ENCODE measurements at places on chromosomes 5 and 9.

GRCh38 chr5:18745042-18745987 lies 1111.1 kb downstream of the TAF11L14 start:
- no peak for DNase-seq

DNA sequence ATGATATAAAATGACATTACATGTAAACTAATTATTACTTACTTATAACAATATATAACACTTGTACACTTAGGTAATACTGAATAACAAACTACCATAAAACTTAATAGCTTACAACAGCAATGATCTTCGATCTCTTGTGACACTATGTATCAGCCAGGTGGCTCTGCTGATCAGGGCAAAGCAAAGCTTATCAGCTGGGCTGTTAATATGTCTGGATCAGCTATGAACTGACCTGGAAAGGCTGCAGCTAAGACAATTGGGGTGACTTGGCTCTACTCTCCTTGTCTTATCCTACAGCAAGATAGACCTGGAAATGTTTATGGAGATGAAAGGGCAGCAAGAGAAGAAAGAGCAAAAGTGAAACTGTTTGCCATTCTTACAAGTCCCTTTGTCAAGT lies 511.3 kb downstream of the TLR4 start:
- no peak for DNase-seq

DNA sequence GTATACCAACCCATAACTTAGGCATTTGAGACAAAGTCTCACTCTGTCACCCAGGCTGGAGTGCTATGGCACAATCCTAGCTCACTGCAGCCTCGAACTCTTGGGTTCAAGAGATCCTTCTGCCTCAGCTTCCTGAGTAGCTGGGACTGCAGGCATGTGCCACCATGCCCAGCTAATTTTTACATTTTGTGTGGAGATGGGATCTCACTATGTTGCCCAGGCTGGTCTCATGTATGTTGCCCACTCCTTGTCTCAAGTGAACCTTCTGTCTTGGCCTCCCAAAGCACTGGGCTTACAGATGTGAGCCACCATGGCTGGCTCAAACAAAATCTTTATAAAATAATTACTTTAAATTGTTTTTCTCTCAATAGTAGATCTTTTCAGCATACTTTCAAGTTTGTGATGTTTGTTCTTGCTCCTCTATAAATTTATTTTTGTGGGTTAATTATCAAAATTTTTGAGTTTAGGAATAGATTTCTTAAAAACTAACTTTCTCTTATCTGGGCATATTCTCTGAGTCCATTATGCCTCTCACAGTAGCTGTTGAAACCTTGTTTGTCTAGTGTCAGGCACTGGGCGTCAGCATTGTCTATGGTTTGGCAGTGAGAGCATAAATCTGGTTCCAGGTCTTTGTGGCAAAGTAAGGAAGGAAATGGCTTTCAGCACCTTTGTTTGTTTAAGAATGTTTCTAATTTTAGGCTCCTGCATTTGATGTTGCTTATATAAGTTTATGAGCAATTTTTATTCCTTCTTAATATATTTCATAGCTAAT lies 38.7 kb downstream of the NLN start:
- DNase-seq, result peak; percentile 26

DNA sequence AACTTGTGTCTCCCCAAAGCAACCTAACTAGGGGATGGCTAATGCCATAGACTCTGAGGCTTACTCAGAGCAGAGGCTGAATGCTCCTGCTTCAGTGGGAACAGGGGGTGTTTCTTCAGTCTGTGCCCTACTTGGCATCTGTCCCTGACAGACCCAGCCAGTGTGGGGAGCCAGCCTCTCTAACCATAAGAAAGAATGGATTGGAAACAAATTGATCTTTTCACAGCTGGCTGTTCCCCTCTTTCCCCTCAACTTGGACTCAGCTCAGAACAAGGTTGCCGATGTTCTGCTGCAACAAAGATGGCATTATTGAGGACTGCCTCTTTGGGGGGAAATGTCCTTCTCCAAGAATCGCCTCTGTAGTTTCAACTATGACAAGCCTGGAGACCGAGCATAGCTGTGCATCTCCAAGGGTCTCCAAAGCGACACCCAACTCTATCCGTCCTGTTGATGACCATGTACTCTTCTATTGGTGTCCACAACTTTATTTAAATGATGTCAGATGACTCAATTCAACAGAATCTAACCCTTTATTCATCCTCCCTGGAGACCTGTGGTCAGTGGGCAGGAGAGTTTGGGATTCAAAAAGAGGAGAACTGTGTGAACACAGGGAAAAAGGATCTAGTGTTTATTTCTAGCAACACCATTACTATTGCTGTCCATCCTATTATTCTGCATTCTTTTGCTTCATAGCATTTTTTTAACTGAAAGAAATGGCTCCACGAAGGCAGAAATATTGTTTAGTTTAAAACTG lies 24.7 kb upstream of the TNC start:
- DNase-seq, result no peak

GRCh38 chr5:56608217-56608925 lies 207.0 kb upstream of the MAP3K1 start:
- no peak for DNase-seq

GRCh38 chr5:30839956-30840355 lies 353.5 kb upstream of the CDH6 start:
- no peak for DNase-seq

- DNase-seq, result no peak
These were observed 26.6 kb downstream of the RAB24 start for GRCh38 chr5:177276886-177277285.

DNA sequence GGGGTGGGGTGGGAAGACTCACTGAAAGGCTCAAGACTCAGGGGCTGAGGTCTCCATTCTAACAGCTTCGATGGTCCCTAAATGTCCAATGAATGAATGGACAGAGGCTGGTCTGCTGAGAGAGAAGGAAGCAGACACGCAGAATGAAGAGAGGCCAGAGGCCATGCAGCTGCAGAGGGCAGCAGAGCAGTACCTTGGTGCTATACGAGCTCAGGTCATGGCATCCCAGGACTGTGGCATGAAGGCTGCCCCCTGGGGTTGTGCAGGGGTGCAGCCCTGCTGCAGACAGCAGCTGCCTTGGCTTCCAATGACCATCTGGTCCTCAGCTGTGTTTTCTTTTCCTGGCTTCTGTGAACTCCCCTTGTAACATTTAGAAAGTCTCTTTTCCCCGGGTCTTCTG lies 15.2 kb upstream of the CORO2A start:
- no peak for DNase-seq

GRCh38 chr5:74952406-74952805 lies 86.2 kb upstream of the FAM169A start:
- DNase-seq, result no peak

DNA sequence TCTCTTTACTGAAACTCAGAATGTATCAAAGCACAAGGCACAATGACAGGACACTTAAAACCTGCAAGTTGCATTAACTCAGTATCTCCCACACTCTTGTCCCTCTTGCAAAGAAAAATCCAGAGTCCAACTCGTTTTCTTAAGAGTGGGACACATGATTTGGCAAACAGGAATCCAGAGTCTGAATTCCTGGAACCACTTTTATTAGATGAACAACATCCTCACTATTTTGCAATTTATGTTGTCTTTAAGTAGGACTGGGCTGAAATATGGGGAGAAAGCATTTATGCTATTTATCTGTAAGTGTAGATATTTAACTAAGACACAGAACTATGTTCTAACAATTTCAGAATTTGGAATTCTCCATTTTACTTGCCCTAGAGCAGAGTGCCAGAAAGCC lies 69.1 kb downstream of the ABCA1 start:
- no peak for DNase-seq

DNA sequence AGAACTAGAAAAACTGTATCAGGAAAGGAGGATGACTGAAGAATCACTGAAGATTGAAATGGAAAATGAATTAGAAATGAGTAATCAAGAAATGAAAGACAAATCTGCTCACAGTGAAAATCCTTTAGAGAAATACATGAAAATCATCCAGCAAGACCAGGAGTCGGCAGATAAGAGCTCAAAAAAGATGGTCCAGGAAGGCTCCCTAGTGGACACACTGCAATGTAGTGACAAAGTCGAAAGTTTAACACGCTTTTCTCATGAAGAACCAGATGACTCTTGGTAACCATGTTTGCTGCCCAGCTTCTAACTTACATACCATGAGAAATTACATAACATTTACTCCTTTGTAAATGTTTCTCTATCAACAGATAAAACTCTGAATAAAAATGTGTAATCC lies 37.1 kb downstream of the CPLANE1 start:
- no peak for DNase-seq

DNA sequence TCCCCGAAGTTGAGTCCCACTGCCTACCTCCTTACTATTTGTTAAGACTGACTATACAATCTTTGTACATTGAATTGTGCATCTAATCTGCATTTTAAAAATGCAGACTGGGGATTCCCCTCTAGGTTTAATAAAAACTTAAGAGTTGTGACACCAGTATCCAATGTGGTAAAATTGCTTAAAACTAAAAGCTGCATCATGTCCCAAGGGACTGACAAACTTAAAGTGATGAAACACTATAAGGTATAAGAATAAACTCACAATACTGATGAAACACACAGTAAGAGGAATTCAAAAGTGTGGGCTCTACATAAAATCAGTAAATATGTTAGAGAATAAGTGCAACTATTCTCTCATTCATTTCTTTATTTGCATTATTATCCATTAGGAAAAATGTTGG lies 1905.1 kb downstream of the MAT2B start:
- DNase-seq, result no peak

DNA sequence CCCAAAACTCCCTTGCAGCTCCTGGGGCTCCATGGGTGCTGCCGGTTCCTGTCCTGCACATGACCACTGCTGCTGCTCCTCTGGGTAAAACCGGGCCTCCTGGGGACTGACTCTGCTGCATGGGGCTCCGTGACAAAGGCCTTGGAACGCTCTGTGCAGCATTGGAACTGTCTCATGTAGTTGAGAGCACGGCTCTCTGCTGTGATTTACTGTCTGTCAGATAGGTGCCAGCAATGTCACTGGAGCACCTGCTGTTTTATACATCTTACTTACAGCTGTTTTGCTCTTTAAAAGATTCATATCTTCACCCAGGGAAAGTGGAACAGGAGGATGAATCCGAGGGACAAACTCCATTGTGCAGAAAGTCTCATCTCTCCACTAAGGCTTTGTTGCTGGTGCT lies 138.1 kb downstream of the YIPF5 start:
- DNase-seq, result no peak

DNA sequence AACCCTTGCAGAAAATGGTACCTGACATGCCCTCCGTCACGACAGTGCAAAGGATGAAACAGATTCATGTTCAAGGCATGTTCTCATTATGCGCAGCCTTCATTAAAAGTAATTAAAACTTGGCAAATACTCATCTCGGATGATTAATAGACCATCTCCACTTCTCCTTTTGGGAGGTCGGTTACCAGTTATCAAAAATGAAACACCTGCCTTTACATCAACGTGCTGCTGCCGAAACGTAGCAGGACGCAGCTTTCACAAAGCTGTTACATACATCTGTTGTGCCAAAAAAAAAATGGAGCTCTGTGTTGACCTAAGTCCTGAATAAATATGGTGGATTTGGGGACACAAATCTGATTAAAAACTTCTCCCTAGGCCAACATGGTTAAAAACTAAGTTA lies 75.7 kb downstream of the PTCH1 start:
- no peak for DNase-seq

DNA sequence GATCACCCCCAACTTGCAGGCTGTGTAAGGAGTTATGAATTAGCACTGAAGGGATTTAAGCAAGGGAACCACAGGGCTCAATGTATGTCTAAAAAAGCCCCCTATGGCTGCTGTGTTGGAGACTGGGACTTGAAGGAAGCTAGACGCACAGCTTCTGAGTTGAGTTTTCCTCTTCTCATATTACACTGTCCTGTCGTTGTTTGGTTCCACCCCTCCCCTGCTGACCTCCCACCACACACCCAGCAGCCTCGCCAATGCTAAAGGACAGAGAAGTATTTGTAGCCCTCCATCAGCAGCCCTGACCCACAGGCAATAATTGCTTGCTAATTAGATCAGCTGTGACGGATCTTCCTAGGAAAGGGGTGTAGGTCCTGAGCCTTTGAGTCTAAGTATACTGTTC lies 15.1 kb upstream of the CARTPT start:
- DNase-seq, result no peak

DNA sequence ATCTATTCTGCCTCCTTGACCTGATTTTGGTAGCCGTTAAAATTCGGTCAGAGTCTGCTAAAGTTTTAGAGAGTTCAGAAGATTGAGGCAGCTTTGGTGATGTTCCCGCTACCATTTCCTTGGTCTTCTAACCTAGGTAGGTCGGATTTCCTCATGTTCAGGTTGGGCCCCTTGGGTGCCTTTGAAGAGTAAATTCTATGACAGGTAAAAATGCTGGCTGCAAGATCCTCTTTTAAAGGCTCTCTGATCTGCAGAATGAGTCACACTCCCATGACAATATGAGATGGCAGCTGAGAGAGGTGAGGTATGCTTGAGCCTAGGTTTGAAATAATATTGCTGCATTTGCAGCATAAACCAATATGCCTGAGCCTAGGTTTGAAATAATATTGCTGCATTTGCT lies 198.9 kb downstream of the TSSK1B start:
- no peak for DNase-seq

DNA sequence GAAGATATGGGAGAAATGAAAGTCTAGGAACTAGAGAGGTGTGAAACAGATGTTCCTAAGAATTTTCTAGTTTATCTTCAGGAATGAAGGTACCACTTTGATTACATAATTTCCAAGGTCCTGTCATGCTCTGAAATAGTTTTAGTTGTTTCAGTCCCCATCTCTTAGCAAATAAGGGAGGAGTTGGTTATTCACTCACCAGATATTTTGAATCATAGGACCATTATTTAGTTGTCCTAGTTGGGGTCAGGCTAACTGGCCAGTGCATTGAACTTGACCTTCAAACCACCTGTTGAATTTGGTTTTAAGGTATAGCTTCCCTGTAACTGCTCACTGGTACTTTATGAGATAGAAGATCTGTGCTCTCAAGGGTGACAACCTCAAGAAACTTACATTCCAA lies 53.9 kb upstream of the TNFAIP8 start:
- DNase-seq, result no peak

- DNase-seq, result no peak
These were observed 77.0 kb upstream of the SMARCA2 start for GRCh38 chr9:1938135-1938534.

- DNase-seq, result no peak
These were observed 537.6 kb downstream of the DTWD2 start for GRCh38 chr5:118450554-118451332.

DNA sequence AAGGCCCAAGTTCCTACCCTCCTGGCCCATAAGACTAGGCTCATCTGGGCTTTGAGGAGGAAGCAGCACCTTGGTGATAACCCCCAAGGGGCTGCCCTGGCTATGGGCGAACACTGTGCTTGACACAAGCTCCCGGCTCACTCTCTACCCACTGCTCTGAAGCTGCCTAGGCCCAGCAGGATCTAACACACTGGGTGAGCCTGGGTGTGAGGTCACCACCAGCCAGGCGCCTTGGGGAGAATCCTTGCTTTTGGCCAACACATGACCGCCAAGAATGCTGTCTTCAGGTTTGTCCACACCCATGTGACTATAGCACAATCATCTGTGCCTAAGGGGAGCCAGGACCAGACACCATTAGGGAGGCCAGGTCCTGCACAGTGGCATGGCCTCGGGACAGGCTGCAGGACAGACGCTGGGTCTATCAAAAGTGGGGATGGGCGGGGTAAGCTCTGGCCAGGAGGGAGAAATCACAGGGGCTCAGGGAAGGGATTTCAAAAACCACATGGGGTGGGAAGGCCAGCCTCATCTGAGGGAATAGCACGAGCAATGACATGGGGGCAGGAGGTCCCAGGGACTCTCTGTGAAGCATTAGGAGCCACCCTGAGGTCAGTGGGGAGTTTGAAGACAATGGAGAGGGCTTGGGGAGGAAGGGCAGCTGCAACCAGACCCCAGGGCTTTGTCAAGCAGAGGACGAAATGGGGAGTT lies 29.6 kb downstream of the BICD2 start:
- DNase-seq, result no peak
